ENCODE measurements at places on chromosomes 16 and 17.

DNA sequence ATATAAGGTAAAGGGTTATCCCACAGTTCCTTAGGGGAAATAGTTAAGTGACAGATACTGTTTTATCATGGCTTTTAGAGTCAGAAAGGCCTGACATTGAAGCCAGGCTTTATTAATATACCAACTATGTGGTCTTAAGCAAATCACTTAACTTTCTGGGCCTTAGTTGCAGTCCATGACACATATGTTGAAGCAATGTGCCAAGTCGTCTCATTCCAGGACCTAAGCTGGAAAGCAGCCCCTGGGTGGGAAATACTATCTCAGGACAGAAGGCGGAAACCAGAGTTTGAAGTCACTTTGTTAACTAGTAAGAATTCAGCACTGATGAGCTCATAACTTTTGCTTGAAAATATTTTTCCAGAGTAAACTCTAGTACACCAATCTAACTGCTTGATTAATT lies 80.0 kb downstream of the USP32 start:
- no peak for DNase-seq

- DNase-seq: no peak
Observed at GRCh38 chr16:12340151-12340733, 363.7 kb downstream of the SNX29 start.

- no peak for DNase-seq
Observed at GRCh38 chr16:9365370-9365728, 273.9 kb downstream of the HAPSTR1 start.

DNA sequence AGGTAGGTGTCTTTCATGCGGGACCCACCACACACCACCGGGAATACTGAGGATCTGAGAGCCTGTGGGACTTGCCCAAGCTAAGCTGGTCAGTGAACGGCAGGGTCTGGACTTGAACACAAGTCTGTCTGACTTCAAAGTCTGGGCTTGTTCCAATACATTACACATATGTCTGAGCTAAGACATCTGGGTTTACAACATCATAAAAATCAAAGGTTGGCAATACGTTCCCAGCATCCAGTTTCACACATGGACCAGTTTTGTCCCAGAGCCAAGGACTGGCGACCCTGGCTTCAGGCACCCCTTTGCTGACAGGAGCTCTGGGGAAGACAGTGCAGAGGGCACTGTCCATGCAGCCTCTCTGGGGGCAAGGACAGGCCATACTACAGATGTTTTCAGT lies 27.9 kb upstream of the AXIN2 start:
- no peak for DNase-seq

GRCh38 chr16:67528222-67528869 lies at the start of gene RIPOR1:
RIPOR1 (plus strand) TSS chr16:67528829; CDS start chr16:67538447, 9,618 bp downstream.
- DNase-seq: no peak

- DNase-seq: no peak
Observed at GRCh38 chr17:81858967-81859905, 1.1 kb downstream of the P4HB start.

GRCh38 chr16:2983706-2984136 lies 3.5 kb upstream of the PKMYT1 start:
- DNase-seq: peak; percentile 68

DNA sequence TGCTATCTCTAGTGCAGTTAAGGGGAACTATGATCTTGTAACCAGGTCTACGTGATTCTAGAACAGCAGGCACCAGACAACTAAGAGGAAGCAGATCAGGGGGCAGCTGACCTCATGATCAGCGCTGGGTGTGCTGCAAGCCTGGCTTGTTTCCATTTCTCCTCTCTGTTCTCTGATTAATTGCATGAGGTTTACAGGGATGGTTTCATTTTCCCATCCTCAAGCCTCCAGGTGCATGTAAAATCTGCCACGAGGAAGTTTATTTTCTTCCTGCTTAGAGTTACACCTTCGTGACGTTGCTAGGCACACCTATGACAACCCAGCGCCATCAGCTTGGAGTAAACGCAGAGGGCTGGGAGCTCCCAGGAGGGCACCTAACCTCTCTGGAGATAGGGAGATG lies 4.3 kb upstream of the NUPR1 start:
- DNase-seq: peak; percentile 14

DNA sequence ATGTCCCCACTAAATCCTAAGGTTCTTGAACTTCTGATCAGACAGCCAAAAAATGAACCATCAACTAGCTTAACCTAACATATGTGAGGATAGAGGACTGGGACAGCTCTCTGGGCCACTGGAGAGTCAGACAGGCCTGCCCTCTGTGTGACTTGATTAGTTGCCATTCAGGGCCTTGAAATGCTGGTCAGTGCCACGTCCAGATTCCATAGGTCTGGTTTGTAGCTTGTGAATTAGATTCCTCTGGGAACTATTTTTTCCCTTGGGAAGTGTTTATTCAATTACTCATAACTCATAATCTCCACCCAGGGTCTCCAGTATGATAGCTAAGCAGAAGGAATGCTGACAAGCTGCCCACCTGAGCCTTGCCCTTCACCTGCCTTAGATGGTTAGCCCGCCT lies 48.2 kb downstream of the IGF2BP1 start:
- DNase-seq: no peak

GRCh38 chr16:8645831-8646230 lies 24.3 kb downstream of the METTL22 start:
- no peak for DNase-seq

GRCh38 chr16:56121156-56121500 lies 70.2 kb upstream of the GNAO1 start:
- DNase-seq: no peak

GRCh38 chr17:32861981-32862380 lies 14.9 kb downstream of the MYO1D start:
- no peak for DNase-seq

DNA sequence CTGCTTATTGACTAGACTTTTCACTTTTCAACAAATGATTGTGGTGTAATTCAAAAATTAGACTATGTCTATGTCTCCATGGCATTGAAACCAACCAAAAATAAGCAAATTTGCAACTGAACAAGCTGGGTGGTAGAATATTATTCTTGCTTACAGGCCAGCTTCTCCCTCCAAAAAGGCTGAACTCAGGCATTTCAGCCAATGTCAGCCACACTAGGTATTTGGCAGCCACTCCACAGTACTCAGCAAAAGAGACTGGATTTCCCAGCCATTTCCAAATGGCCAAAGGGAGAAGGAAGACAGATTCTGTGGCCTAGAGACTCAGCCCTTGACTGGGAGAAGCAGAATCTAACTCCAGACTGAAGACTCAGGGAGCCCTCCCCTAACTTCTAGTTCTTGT lies 121.8 kb upstream of the IRX5 start:
- DNase-seq: no peak

- DNase-seq: peak; percentile 15
Observed at GRCh38 chr16:175011-175949, 1.2 kb upstream of the HBA1 start.

DNA sequence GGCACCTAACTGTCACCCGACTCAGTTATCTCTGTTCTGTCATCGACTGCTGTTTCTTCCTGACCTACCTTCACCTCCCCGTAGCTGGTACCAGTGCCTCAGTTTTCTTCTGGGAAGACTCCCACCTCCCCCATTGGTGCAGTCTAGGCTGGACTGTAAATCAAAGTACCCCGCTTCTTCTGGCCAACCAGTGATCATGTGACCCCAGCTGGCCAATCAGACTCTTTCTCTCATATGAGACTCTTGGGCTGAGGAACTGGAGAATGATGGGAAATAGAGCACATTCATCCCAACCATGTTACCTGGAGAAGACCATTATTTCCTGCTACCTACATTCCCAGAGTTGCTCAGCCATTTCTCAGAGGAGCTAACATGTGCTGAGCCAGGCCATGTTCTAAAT lies 20.6 kb upstream of the LONP2 start:
- DNase-seq: no peak

- DNase-seq: no peak
Observed at GRCh38 chr17:80698297-80698696, 153.7 kb downstream of the RPTOR start.

DNA sequence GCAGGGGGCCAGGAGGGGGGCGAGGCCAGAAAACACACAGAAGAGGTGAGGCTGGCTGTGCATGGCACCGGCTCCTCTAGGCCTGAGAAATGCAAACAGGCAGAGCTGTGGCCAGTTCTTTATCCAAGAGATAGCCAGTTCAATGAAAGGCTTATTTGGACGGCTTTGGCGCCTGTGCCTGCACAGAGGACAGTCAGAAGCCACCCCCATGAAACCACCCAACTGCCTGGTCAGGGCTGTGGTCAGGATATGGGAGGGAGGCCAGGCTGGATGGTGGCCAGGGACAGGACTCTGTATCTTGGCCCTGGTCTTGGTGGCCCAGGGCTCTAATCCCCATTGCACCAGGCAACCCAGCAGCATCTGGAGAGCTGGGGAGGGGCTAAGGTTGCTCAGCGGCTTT lies 24.5 kb upstream of the GPRC5C start:
- no peak for DNase-seq

DNA sequence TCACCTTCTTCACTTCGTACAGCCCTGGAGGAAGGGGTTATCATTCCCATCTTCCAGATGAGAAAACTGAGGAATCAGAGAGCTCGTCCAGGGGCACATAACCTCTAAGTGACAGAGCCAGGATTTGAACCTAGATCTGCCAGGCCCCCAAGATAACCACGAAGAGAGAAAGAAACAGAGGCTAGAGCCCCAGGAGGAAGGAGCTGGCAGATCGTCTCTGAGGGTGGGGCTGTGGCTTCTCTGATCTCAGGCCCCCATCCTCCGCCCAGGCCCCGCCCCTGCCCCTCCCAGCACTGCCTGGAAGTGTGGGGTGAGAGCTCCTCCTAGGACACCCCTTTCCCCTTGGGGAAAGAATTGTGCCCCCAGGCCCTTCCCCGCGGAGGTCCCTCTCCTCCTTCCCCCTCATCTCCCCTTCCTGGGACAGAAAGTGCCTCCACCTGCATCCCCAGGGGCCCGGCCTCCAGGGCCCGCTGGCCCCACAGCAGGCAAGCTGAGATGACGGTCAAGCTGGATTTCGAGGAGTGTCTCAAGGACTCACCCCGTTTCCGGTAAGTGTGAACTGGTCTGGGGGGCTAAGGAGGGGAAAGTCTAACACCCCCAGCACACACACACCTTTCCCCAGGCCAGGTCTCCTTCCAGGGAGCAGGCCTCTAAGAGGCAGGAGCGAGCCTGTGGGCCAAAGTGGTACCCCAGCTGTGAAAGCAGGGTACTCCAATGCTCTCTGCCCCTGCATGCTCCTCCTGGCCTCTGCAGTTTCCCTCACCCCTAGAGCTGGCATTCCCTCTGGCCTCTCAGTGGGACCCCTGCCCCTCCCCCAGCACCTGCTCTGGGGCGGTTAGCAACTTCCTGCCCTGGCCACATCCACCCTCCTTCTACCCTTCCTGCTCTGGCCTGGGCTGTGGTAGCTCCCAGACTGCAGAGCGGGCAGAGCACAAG lies at the start of gene ACAP1:
Gene ACAP1, plus strand, starts transcription at position 290 of the 936 bp plus-strand sequence. Its CDS starts 206 bp downstream, at position 496.
- peak; percentile 87 for DNase-seq

GRCh38 chr17:60095830-60096229 lies 17.1 kb upstream of the HEATR6 start:
- DNase-seq: no peak

- no peak for DNase-seq
Observed at GRCh38 chr16:54696970-54697369, 233.7 kb upstream of the IRX5 start.

DNA sequence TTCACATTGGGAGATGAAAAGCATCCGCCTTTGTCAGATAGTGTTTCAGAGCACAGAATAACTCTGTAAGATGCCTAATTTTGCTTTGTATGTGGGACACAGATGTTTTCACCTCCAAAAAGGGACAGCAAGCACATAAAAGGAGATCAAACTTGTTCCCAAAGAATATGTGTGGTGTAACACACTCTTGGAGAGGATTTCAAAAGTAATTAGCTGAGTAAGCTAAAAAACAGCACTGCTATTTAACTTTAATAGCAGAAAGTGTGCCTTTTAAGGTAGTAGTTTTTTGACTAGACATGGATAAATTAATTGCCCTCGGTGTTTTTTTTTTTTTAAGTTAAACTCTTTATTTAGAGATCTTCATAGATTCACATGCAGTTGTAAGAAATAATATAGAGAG lies 65.2 kb downstream of the COX10 start:
- DNase-seq: no peak

DNA sequence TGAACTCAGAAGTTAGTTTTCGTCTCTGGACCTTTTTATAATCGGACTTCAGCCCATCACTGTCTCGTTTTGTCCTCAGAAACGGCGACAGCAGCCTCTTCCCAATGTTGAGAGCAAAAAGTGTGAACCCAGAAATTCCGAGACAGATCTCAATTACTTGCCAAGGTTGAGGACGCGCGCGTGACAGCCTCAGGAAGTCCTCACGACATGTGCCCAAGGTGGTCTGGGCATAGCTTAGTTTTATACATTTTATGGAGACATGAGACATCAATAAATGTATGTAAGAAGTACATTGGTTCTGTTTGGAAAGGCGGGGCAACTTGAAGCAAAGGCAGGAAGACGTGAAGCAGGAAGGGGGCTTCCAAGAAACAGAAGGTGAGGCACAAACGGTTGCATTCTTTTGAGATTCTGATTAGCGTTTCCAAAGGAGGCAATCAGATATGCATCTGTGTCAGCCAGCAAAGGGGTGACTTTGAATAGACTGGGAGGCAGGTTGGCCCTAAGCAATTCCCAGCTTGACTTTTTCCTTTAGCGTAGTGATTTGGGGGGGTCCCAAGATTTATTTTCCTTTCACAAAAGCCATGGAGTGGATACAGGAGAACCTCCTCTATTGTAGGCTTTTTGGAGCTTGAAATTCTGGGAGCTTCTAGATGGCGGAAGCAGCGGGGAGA lies 583 bp upstream of the ZNF747 start:
- no peak for DNase-seq

DNA sequence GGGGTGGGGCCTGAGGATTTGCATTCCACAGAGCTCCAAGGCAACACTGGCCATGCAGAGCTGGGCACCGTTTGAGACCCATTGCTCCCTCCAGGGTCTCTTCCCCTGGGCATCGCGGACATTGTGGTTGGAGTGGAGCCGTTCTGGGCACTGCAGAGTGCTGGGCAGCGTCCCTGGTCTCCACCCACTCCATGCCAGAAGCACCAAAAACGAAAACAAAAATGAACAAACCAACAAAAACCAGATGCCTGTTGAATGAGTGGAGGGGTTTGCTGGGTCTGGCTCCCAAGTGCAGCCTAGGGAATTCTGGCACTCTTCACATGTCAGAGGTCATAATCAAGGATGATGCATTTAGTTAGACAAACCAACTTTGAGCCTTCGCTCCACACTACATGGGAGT lies 17.9 kb downstream of the WNT9B start:
- DNase-seq: no peak

DNA sequence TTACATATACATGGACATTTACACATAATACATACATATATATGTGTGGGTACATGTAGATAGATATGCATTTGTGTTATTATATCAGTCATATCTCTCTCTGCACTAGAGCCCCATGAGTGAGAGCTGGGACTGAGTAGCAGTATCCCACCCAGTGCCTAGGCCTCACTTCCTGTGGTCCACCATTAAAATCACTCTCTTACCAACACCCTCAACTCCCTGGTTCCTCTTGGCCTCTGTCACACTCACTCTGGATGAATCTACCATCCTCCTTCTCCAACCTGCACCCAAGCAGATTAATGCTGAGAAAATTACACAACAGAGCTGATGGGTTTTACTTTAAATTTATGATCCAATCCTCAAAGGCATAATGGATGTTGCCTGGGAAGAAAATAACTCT lies 4.9 kb upstream of the LYRM9 start:
- DNase-seq: no peak

- DNase-seq: no peak
Observed at GRCh38 chr17:60888812-60889709, 211.4 kb downstream of the BCAS3 start.
